Panc1 (cell line): ENCODE measurements at places on chromosomes 6 and 20. TPM values are rescaled to one million over a fixed set of nuclear protein-coding genes. Genes with fewer than 3 reads are reported as not detected.

DNA sequence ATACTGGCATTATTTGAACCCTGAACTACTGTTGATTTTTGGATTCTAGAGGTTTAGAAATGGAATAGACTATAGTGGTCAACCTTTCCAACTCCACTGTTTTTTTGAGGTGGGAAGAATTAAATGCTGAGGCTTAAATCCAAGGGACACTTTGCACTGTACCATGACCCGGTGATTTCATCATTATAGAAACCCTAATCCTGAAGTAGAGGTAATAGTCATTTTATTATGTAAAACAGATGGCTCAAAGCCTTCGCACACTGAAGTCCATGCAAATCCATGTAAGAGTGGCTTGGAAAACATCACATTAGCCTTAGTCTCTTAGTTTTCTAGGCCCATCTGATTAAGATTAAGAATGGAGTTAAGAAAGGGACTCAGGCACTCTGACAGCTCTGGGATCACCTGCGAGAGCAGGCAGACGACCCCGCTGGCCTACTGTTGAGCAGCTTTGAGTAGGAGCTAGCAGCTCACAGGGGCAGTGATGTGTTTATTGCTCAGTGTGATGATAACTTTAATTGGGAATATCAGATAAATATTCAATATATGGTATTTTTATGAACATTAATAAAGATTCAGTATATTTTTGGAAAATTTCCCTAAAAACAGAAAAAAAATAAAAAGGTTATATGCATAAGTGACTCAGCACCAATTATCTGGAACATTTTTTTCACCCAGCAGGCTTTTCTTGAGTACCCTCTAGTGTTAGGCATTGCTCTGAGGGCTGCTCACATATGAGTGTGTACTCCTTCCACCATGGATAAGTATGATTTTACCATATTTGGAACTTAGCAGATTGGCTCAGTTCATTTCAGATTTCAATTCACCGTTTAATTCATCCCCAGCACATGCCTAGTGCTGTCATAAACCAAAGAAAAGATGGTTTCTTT lies 13.4 kb downstream of the SLX4IP start:
- no peak for DNase-seq

DNA sequence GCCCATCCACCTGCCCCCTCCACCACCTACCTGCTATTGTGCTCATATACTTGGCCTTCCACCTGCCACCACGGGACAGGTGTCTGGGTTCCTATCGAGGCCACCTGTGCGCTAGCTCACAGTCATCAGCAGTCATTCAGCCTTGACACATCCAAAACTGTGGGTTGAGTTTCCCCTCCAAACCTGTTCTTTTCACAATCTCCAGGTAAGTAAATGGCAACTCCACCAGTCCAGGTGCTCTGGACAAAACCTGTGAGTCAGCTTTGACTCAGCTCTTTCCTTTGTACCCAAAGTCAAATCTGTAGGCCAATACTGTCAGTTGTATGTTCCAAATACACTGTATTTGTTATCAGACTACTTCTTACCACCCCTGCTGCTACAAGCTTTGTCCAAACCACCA lies 52.6 kb downstream of the SPTLC3 start:
- DNase-seq = no peak

TNFAIP3 gene
- 15.0 TPM for total RNA-seq

DNA sequence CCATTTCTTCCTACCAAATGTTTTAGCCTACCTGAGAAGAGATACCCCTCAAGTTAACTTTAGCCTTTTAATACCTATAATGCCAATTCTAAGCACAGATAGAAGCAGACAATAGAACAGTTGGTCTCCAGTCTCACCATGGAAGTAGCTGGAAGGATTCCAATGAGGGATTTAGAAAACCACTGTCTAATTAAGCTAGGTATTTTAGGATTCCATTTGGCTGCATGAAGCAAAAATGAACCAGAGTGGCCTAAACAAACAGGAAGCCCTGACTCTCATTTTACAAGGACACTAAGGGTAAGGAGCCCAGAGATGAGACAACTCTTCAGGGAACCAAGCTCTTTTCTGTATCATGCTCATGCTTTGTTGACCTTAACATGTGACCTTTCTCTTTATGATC lies 199.2 kb downstream of the ALDH8A1 start:
- no peak for DNase-seq

DNA sequence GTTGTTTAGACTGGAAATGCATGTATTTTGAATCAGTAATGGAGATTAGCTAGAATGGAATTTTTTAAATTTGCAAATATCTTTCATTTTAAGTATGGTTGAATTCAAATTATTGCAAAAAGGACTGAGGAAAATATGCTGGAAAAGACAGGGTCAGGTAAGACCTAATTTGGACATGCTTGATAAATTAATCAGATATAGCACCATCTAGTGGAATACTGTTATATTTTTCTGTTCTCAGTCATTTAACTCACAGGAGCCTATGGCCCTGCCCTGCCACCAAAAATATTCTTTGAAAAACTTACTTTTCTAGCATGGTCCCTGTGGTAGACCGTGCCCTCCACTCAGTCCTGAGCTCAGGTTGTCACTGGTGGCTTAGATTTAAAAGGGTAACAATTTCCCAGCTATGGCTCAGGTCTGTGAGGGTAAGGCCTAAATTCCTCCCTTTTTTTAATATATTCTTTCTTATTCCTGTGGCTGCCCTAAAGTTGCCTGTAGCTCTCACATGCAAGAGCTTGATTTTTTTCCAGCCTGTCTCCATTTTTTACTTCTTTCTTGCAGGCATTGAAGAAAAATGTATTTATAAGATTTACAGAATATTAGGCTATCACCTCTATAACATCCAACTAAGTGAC lies 25.3 kb upstream of the KIAA1586 start:
- peak; percentile 68 for DNase-seq

GRCh38 chr20:20277894-20278335 lies 90.0 kb upstream of the INSM1 start:
- no peak for DNase-seq

DNA sequence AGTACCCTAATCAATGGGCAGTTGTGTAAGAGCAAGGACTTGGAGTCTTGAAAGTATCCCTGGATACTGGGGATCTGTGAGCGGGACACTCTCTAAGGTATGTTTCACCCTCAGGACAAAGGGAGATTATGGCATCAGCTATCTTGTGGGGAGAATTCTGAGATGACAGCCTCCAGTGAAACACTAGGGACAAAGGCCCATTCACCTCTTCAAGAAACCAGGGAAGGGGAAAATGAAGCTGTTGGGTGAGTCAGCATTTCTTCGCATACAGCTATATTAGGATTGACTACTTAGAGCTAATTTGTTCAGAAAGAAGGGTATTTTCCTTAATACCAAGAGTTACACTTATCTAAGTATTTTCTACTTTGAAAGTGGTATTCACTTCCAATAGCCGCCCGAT lies 35.9 kb downstream of the OPN5 start:
- no peak for DNase-seq

DNA sequence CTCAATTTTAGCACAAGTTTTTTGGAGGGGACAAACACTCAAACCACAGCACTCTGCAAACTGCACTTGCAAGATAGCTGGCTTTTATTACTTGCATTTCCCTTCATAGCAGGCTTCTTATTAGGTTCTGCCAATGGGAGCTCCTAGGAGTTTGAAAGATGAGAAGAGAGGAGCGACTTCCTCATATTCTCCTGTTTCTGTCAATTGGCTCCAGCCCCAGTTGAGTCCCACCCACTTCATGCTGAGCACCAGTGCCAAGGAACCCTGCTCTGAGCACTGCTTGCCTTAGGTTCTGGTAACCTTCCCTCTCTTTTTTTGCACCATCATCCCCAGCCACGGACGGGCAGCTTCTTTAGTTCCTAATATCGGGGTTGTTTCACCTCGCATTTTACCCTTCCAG lies 67.9 kb downstream of the PSMB1 start:
- no peak for DNase-seq

- DNase-seq = no peak
Measured at GRCh38 chr20:18845017-18845416, 31.4 kb downstream of the SCP2D1 start.

ZBTB9 gene
- total RNA-seq = 17.6 TPM

GRCh38 chr6:75234126-75234865 lies 9.3 kb downstream of the COX7A2 start:
- no peak for DNase-seq

GNAS-AS1 gene
- not detected for total RNA-seq

DNA sequence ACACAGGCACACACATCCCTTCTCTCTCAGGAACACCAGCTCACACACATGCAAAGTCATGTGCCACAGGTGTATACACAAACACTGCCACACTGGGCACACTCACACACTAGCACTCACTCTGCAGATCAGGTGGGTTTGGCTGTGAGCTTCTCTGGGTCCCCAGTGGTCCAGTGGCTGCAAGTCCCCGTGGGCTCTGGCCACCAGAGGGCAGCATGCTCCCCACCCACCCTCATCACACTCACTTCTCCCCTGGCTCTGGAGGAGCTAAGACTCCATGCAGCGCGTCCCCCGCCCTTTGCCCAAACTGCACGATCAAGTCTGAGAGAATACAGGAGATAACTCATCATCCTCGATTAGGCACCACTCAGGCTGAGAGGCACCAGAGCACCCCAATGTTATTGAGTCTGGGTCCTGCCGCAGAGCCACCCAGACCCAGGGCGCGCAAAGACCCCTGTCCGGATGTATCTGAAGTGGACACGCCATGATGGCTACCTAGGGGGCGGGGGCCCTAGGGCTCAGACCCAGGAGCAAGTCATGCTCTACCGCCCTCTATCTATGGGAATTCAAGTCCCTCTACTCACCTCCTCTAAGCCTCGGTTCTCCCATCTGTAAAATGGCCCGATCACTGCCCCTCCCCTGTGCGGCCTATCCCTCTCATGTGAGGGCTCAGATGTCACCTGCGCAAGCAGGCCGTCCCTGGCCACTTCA lies 90.5 kb downstream of the GRM4 start:
- DNase-seq = peak; percentile 35

NOTCH4 gene
- total RNA-seq = 2.0 TPM

BFSP1 gene
- 6.9 TPM for total RNA-seq

ARFGEF2 gene
- total RNA-seq = 36.6 TPM

TUBB2B gene
- 22.7 TPM for total RNA-seq

- DNase-seq = no peak
Measured at GRCh38 chr6:6764764-6765434, 176.4 kb downstream of the LY86 start.

DNA sequence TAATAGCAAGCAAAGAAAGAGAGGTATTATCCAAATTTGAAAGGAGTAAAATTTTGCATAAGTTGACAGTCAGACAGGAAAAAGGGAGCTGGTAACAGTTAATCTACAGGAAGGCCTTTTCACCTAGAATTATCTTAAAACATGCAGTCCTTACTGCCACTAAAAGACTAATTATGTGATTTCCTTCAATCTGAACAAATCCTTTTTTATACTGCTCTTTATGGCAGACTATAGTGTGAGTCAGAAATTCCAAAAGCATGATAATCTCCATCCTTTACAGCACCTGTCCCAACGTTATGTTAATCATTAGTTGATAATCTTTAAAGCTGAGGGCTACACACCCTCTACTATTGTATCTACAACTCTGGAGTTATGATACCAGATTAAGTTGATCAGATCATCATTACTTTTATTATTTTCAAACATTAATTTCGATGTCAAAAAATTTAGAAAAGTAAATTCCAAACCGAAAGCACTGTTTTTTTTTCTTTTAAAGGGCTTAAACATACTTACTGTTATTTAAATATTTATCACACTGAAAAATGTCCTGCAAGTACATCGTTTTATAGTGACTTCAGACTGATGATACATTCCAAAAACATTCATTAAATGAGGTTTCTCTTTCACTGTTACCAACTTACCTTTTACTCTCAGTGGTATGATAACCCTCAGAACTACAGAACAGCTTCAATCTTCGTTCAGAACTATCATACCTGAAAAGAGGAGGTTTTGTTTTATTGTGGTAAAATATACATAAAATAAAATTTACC lies 33.2 kb upstream of the AKAP7 start:
- no peak for DNase-seq

DNA sequence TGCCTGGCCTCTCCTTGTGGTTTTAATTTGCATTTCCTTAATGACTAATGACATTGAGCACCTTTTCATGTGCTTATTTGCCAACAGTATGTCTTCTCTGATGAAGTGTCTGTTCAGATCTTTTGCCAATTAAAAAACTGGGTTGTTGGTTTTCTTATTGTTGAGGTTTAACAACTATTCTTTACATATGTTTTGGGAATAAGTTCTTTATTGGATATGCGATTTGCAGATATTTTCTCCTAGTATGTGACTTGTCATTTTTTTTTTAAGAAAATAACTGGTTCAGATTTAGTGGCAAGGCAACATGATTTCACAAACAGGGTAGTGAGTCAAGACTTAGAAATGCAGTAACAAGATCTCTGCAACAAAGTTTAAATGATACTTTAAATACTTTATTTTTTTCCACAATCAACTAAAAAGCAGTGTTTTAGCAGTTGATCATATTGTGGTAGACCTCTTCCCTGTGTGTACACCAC lies 67.8 kb downstream of the TIAM2 start:
- DNase-seq = no peak

GRCh38 chr6:146803601-146804000 lies 204.8 kb downstream of the ADGB start:
- no peak for DNase-seq

- no peak for DNase-seq
Measured at GRCh38 chr6:103937389-103937788, 922.3 kb downstream of the HACE1 start.

- DNase-seq = no peak
Measured at GRCh38 chr6:119333707-119334295, 15.8 kb downstream of the MAN1A1 start.

DNA sequence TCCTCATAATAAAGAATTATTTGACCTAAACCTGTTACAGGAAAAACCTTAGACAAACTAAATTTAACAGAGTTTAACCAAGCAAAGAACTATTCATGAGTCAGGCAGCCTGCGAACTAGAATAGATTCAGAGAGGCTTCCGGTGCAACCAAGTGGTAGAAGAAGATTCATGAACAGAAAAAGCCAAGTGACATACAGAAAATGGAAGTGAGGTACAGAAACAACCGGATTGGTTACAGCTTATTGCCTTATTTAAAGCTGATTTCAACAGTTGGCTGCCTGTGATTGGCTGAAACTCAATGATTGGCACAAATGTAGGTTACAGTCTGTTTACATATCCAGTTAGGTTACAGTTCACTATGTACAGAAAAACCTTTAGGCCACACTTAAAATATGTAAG lies 10.1 kb downstream of the PPP1R3G start:
- DNase-seq = no peak

DNA sequence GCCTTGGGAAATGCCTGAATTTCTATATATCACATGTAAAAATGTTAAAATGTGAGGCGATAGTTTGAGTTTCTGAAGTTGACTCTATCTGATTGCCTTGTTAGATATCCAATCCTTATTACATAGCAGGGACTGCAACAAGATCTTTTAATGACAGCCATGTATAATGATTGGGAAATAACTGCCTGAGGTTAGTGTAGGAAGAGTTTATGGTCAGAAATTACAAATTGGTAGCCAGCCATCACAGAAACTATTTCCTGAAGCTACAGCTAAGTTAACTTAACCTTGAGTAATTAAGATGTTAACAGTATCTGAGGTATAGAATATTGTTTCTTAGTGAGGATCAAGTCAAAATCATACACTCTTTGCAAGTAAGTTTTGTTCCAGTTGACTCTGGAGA lies 41.0 kb downstream of the AKIRIN2 start:
- DNase-seq = no peak
